ENCODE measurements at places on chromosomes 2 and 18. TPM values are rescaled to one million over a fixed set of nuclear protein-coding genes. Genes with fewer than 3 reads are reported as not detected.

GRCh38 chr2:133004623-133005022 is 334.6 kb upstream of the LYPD1 start:
- no peaks in the 10 kb centered on the region for H3K36me3 ChIP-seq
- no peak overlapping the region for H3K4me3 ChIP-seq
- no peaks in the 10 kb centered on the region for H3K27me3 ChIP-seq

DNA sequence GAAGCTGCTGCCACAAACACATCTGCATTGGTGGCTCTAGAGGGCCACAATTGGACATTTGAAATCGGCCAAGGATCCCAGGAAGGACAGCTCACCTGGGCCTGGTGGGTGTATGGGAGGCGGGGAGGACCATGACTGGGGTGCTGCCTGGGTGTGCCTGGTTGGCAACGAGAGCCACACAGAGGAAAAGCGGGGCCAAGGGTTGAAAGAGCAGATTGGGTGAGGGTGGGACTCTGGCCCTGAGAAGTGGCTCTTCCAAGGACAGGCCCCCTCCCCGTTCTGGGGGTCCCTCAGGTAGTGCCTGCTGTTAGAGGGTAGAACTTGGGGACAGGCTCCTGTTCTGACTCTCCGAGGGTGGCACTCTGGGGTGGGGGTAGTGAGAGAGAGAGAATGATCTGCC is 102.9 kb downstream of the CLIP4 start:
- no peak overlapping the region for H3K4me3 ChIP-seq
- DNase-seq, result no peak
- no peaks in the 10 kb centered on the region for H3K4me1 ChIP-seq
- H3K27me3 ChIP-seq, result no peaks in the 10 kb centered on the region
- H3K36me3 ChIP-seq, result no peaks in the 10 kb centered on the region

The SERPINB13 gene
- total RNA-seq, result not detected

DNA sequence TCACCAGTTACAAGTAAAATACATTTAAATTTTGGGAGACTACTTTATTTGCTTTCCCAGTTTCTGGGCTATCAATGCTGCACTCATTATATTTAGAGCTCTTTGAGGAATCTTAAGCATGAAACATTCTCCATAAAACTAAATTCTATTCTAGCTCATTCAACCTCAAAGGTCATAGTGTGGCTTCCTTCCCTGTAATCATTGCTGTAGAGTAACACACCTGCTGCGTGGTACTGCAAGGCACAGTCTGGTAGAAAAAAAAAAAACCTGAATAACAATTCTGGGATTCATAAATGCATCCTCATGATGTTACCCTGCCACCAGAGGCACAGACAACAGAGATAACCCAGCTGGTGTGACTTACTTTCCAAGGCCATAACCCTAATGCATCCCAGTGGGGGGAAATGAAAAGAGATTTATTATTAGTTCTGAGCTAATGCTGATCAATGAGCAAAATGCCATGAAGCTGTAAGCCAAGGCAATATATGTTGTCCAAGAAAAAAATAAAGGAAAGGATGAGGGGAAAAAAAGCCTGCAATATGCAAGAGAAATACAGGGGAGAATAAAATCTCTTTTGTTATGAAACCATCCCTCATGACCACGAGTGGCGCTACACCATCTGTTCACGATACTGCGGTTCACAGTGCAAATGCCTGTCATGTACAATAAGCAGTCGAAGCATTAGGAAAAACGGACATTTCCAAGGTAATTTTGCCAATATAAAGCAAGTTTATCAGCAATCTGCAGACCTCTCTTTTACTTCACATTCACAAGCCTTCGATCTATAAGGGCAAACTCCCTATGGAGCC is 1481.6 kb upstream of the PIK3C3 start:
- no peaks in the 10 kb centered on the region for H3K4me1 ChIP-seq
- H3K4me3 ChIP-seq, result no peak overlapping the region
- no peaks in the 10 kb centered on the region for H3K27me3 ChIP-seq
- no peak overlapping the region for H3K27ac ChIP-seq

The ZCCHC2 gene
- 51.9 TPM for total RNA-seq

The ALPI gene
- not detected for total RNA-seq

DNA sequence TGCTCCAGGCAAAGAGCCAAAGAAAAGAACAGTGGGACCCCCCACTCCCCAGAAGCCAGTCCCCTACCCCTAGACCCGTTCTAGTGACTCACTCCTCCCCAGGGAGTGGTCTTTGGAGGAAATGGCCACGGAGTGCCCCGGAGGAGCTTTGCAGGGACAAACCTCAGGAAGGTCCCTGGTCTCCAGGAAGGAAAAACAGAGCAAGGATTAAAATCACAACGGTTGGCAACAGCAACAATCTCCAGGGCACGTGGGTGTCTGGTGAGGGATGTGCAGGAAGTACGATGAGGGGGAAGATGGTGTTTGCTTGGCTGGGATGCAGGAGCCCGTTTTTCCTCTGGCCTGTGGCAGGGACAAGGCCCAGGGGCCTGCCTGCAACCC is 135.0 kb downstream of the SMAD2 start:
- no peak overlapping the region for H3K27ac ChIP-seq
- no peak for DNase-seq
- H3K4me3 ChIP-seq, result no peak overlapping the region
- no peaks in the 10 kb centered on the region for H3K4me1 ChIP-seq
- H3K27me3 ChIP-seq, result no peaks in the 10 kb centered on the region
- H3K36me3 ChIP-seq, result no peaks in the 10 kb centered on the region
